ENCODE measurements at places on chromosomes 4 and X. TPM values are rescaled to one million over a fixed set of nuclear protein-coding genes. Genes with fewer than 3 reads are reported as not detected.

CASP6 gene
- total RNA-seq, result 17.3 TPM

EIF4E gene
- total RNA-seq, result 136 TPM

ABRAXAS1 gene
- total RNA-seq, result 17.8 TPM

MAOB gene
- 4.2 TPM for total RNA-seq

CSAG2 gene
- total RNA-seq, result not detected

DDX53 gene
- total RNA-seq, result not detected

STPG2 gene
- total RNA-seq, result not detected

TMEM150C gene
- 0.53 TPM for total RNA-seq

UNC5C gene
- total RNA-seq, result 3.5 TPM
